Stimulated activated CD4-positive, alpha-beta T cell treated with anti-CD3 and anti-CD28 coated beads, TNF-alpha, amount 100 ng/mL, for 24 hours (primary cell): ENCODE measurements at places on chromosomes 1 and 21.

GRCh38 chr1:194795917-194796593, 1609.6 kb upstream of the B3GALT2 start:
- no peak for DNase-seq

DNA sequence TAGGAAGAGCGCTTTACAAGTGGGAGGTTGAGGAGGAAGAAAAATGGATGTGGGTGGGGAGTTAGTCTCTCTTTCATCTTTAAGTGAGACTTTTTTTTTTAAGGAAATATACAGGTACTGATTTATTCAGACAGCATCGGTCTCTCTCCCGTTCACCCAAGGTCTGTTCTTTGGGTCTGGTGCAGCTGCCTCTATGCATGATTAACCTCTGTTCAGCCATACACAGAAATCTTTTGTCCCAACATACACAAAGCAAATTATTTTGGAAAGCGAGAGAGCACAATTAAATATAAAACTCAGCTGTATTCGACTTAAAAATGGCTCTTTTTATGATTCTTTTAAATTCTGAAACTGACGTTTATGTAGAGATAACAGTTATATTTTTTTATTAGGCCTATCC, 11.0 kb downstream of the PROX1 start:
- no peak for DNase-seq

GRCh38 chr1:47951545-47952235, 45.5 kb downstream of the TRABD2B start:
- DNase-seq, result no peak

DNA sequence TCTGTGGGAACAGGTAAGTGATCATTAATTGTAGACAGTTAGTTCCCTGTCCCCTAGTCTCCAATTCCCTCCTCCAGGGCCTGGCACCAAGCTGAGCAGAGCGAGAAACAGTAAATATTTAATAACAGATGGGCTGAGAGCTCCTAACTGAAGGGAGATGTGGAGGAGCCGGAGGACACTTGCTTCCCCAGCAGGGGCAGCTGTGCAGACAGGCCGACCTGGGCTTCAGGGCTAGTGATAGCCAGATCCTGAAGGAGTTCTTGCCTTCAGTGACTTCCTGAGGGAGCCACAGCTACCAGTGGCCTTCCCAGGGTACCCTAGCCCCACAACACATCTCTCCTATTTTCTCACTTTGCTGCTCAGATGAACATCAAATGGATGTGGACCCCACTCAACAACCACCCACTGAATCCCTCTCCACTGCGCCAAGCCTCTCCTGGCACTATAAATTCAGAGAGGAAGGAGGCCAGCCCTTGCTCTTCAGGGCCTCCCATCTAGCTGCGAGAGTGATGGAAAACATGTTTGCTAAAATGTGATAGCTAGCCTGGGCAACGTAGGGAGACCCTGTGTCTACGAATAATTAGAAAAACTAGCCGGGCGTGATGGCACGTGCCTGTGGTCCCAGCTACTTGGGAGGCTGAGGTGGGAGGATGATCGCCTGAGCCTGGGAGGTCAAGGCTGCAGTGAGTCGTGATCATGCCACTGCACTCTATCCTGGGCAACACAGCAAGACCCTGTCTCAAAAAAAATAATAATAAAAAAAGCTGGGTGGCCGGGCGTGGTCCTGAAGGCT, 26.9 kb upstream of the SYNC start:
- no peak for DNase-seq

- DNase-seq, result no peak
These were observed 50.1 kb downstream of the PIK3CD start for GRCh38 chr1:9701665-9702064.

DNA sequence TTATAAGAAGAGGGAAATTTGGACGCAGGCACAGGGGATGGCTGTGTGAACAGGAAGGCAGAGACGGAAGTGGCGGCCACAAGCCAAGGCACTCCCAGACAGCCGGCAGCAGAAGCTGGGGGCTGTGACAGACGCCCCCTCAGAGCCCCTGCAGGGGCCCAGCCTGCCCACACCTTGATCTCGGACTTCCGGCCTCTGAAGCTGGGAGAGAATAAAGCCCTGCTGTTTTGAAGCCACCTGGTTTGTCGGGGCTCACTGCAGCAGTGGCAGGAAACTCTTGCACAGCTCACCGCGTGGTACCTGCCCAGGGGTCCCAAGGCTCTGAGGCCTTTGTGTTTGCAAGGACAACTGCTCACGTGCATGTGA, 13.7 kb downstream of the MEGF6 start:
- no peak for DNase-seq

DNA sequence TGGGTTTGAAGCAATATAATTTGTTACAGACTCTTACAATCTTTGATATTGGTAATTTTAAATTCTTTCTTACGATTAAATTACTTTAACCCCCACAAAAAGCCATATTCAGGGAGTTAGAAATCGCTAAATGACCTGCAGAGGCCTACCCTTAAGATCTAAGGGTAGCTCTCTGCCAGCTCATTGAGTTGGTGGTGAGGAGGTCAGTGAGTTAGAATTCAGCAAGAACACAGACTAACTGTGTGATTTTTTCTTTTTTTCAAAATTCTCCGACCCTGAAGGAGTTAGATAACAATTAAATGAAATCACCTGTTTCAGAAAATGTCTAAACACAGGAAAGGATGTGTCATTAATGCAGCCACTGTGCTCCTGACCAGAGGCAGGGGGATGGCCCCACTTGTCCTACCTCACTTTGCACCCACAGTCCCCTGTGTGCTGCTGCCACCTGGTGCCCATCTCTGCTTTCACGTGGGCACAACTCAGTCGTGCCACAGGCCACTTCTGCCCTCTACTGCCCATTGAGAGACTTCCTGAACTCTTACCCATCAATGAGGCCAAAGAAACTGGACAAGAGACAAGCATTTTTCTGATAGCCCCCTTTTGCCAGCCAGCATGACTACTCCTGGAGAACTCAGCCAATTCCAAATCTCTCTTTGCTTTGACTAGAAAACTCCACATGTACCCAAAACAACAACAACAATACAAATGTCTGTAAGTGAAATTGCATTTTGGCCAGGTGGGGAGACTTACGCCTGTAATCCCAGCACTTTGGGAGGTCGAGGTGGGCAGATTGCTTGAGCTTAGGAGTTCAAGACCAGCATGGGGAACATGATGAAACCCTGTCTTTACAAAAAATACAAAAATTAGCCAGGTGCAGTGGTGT, 8.4 kb downstream of the CFAP45 start:
- peak; percentile 45 for DNase-seq

DNA sequence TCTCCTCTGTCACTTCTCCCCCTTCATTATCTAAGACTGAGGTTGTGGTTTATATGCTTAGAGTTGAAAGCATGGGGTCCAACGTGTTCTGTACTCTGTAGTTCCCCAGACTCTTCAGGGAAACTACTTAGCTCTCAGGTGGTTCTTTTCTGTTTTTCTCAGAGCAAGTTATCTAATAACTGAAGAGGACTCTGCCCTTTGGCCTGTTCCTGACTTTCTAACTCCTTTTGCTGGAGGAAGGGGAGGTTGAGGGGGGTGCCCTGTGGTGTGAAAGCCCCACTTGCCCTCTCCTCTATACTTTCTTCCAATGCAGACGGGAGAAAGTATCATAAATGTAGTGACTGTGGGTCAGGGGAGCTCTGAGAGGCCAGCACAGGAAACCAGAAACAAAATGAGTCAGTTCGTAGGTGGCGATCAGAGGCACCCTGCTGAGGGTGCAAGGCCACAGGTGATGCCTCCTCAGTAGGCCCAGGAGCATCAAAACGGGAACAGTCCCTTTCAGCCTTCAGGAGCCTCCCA, 5.0 kb downstream of the SLC25A44 start:
- DNase-seq, result no peak

DNA sequence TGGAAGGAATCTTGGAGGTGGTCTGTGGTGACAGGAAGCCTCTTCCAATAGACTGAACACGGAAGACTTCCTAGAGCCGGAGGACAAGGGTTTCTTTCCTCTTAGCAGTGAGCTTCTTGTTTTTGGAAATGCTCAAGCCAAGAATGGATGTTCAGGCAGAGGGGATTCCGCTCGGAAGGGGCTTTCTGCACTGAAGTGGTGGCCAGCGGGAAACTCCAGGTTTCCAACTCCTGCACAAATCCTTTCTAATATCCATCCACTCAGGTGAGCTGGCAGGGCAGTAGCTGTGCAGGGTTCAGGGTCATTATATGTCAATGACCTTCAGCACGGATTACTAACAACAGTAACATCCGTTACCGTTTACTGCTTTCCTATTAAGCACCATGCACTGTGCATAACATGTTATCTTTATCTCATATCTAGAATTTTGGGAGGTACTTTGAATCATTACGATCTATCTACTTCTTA, 573 bp upstream of the CPT2 start:
- DNase-seq, result no peak

- no peak for DNase-seq
These were observed 4.2 kb upstream of the NLRP3 start for GRCh38 chr1:247411621-247412327.

DNA sequence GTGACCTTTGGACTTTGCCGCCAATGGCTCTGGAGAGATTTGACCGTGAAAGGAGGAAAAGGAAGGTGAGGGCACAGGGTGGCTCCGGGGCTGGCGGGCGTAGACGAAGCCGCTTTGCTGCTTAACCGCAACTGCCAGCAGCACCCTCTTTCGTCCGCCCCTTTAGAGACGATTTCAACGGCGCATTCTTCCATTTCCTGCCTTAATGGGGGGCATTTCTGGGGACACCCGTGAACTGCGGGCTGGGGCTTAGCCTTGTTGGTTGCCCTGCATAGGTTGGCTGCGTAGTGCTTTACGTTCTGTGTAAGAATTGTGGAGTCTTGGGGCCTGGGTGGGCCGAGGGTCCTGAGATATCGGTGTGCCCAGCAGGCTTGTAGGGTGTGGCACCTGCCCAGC, 6.7 kb upstream of the NPHP4 start:
- DNase-seq, result no peak

- no peak for DNase-seq
These were observed 15.0 kb upstream of the PTPN14 start for GRCh38 chr1:214566158-214567104.

DNA sequence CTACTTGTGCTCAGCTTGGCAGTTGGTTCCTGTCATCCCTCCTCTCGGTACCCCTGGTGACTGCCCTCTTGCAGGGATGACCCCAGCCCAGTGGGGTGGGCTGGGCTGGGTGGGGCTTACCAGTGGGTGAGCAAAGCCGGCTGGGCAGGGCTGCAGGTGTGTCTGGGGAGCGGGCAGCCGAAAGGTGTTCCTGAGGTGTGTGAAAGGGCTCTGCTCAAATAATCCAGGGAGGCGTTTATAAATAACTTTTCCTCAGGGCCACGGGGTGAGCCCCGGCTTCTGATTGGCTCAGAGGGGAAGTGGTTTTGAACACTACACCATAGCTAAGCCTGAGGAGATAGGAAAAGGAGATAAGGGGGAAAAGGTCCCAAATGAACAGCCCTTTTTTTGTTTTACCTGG, at the start of gene SLC26A9:
Gene SLC26A9, minus strand, starts transcription at position 212 of the 400 bp plus-strand sequence. CDS start 7,636 bp downstream, outside the sequence.
- no peak for DNase-seq

DNA sequence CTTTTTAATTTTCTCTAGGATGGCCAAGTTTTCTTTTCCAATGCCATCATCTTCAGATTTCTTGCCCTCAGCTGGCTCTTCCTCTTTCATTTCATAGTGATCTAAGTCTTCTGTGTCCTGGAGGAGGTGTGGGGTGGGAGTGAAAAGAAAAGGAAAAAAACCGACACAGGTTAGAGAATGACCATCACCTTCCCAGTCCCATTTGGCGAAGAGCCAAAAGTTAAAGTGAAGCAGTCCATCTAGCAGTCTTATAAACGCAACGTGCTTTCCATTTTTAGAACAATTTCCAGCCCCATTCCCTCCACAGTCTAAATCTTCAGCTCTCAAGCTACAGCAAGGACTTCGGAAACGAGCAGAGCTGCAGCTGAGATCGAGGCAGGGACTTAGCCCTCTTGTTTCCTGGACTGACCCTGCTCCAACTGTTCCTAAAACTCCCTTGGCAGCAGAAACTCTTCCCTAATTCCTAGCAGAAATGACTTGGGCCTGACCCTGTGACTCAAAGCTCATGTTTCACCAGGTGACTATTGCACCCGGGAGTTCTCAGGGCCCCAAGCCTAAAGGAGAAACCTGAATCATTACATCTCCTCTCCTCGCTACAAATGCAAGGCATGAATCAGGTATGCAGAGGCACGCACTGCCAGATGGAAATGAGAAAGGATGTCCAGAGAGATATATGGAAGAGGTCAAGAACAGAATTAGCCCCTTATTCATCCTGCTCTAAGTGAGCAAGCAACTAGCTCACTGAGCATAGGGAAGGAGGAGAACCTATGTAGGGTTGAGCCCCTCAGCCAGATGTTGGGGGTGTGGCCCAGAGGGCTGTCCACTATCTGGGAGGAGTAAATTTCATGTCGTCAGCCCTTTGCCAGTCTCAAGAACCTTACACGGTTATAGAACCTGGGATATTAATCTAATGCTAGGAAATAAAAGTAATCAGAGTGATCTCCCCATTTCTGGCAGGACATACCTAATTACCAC, 5.1 kb downstream of the UBE2Q1 start:
- no peak for DNase-seq

DNA sequence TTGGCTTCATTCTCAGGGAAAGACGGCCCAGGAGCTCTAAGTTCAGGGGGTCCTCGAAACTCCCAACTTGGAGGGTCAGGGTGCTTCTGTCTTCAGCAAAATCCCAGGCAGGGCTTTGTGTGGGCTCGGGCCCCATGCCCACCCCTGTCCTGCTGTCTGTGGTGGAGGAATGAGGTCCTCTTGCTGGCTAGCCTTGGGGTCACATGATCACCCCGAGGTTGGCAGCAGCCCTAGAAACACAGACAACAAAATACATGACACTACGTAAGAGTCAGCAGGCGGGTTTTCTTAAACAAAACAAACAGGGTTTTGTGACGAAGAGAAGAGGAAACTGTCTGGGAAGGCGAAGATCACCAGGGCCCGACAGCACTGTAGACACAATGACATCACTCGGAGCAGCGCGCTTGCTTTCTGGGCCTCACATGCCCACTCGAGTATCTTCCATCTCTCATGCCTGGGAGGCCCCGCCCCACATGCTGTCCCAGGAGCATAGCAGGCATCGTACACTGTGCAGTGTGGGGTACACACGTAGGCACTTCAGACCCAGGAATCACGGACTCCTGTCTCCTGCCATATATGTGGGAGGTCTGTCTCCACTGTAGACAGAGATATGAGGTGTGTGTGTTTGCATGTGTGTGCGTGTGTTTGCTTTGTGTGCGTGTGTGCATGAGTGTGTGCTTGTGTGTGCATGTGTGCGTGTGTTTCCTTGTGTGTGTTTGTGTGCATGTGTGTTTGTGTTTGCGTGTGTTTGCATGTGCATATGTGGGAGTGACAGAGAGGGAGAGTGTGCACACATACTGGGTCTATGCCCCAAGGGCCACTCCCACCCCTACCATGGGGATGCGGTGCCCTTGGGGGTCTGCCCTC, 94.7 kb downstream of the SIK1 start:
- no peak for DNase-seq

- no peak for DNase-seq
These were observed 59.9 kb downstream of the TOR3A start for GRCh38 chr1:179141592-179142251.

- no peak for DNase-seq
These were observed 156.3 kb upstream of the C1orf87 start for GRCh38 chr1:60229821-60230220.

DNA sequence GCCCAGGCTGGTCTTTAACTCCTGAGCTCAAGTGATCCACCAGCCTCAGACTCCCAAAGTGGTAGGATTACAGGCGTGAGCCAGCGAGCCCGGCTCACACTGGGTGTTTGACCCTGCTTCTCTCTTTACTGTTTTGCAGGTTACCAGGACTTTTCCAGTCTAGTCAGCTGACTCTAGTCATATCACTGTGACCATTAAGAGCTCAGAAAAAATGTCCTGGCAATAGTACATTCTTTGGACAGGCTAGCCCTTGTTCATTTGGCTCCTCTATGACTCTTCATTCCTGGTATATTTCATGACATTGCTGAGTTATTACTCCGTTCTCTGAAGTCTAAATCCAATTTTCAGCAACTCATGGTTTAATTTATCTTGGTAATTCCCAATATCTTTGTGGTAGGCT, 8.0 kb upstream of the CA6 start:
- no peak for DNase-seq
